ENCODE measurements at places on chromosomes 3 and 15.
A peak's percentile ranks its signal among the peaks of the same experiment; 100 is the strongest.

DNA sequence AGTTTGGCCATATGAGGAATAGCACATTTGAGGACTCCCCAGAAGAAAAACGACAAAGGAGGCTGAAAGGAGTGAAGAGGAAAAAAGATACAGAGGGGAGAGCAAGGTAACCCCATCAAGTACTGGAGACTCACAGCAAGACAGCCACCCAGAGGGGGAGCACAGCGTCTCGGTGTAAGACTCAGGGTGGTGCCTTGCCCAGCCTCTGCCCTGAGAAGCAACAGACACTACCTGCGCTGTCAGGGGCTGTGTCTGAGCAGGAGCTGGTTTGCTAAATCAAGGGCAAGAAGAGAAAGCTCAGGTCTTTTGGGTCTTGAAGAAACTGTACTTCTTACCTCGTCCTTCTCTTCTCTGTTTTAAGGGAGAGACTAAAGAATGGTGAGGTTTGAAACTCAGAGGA, 27.9 kb downstream of the FBXO45 start:
- DNase-seq = no peak

DNA sequence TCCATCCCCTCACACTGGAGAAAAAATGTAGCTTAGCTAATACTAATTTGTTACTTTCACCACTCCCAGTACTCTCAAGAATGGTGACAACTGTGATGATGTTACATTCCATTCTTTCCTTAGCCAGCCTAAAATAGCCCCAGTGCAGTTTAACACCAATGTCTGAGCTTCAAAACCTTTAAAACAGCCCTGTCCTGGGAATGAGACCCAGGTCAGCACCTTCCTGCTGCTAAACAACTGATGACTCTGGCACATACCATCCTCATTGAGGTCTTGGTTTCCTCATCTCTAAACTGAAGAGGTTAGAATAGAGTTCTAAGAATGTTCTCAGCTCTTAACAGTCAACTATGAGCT, 3.8 kb downstream of the SCAMP2 start:
- DNase-seq = no peak

GRCh38 chr3:36736301-36736700, 28.1 kb downstream of the DCLK3 start:
- DNase-seq = no peak

GRCh38 chr3:159390656-159391212, 588.9 kb downstream of the MFSD1 start:
- no peak for DNase-seq

GRCh38 chr3:101102678-101103296, 109.6 kb upstream of the ABI3BP start:
- DNase-seq = no peak

DNA sequence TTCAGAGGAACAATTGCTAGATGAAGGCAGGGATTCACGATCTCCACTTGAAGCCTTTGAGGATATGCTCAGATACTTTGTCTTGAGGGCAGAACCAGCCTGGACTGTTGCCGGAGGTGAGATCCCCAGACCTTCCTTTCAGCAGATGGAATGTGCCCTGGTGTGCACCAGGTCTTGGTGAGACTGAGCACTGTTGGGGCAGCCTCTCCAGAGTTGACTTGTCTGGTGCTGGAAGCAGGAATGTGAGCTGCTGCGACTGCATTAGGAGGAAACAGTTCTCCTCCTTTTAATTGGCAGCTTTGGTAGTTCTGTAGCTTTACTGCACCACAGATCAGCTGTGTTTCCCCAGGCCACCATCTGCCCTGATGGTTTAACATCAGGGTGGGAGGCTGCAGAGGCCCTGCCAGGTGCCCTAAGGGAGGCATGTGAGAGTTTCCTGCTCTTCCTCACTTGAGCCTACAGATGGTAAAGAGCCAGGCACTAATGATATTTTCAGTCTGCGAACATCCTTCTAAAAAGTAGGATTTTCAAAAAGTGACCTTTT, 58.5 kb downstream of the CTDSPL start:
- no peak for DNase-seq

DNA sequence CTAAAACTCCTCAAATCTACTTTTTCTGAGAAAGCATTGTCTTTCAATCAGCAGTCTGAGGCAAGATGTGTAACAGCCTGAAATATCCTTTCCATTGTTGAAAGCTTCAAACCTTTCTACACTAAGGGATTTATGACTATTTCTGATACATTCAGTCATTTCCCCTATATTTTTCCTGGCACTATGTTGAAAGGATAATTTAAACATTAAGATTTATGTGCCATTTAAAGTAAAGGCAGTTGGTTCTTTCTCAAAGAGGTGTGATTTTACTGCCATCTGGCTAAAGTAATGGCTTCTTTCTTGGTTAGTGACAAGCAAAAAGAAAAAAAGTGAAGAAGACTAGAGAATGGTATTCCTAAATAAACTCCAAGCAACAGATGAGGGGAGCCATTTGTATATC, 249.6 kb upstream of the COL8A1 start:
- no peak for DNase-seq

- no peak for DNase-seq
Measured at GRCh38 chr3:184295771-184296170, 3.3 kb upstream of the PSMD2 start.

DNA sequence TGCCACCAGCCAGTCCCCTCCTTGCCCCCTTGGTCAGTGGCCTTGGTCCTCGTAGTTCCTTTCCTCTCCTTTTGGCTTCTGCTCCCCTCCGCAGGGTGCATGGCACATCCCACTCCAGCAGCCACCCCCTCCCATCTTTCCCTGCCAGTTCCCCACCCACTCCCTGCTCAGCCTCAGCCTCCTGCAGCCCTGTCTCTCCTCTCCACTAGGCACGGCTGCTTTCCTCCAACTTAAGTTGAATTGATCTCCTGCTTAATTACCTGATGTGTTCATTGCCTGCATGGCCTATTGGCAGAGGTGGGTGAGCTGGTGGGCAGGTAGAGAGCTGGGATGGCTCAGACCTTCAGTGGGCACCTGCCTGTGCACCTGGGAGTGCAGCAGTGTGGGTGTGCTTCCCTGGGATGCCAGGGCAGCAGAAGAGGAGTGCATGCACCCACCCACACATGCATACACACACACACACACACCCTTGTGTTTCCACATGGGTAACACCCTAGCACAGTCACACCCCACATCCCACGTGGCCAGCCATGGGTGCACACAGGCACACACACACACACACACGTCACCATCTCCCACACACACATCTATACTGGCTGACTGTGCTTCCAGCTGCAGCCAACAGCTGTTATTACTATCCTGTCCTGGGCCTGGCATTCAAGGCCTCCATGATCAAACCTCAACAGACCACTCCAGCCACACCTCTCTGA, 30.9 kb downstream of the C3orf18 start:
- no peak for DNase-seq

DNA sequence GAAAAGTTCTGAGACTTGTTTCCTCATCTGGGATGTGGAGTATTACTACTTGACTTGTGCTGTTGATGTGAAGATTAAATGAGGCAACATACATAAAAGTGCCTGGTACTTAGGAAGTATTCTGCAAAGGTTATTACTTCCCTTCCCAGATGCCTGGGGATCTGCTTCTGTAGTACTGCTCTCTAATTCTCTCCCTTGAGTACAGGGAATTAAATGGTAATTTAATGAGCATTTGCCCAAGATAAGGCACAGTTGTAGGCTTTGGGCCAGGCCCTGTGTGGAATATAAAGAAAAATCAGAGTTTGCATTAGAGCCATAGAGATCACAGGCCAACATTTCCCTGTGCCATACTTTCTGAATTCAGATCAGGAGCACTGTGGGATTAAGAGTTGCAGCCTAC, 84.4 kb downstream of the LARS2 start:
- DNase-seq = no peak

GRCh38 chr15:75544359-75544758, 34.8 kb downstream of the PTPN9 start:
- DNase-seq = no peak

- DNase-seq = no peak
Measured at GRCh38 chr15:80674245-80674614, 20.9 kb upstream of the ABHD17C start.

DNA sequence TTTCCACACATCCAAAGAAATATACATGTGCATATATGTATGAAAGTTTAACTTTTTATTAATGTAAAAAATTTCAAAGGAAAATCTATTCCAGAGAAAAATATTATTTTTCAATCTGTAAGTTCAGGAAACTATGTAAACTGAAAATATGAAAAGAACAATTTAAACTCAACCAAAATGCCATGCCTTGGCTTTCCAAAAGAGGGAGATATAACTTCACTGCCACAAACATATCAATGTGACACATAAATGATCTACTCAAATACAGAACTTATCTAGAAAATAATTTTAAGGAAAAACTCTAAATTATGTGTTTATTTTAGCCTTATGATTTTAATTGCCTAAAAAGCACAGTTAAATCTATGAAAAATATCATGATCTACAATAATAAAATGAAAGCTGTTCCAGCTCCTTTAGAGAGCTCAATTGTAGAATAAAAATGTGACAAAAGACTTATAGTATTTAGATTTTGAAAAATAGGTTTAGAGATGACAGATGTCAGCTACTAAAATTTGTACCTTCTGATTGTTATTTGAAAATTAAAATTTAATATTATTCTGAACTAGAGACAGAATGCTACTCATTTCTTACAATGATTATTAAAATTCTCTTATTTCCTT, 94.8 kb downstream of the GBE1 start:
- DNase-seq = no peak

- DNase-seq = no peak
Measured at GRCh38 chr15:67114846-67115585, 49.6 kb downstream of the SMAD3 start.

DNA sequence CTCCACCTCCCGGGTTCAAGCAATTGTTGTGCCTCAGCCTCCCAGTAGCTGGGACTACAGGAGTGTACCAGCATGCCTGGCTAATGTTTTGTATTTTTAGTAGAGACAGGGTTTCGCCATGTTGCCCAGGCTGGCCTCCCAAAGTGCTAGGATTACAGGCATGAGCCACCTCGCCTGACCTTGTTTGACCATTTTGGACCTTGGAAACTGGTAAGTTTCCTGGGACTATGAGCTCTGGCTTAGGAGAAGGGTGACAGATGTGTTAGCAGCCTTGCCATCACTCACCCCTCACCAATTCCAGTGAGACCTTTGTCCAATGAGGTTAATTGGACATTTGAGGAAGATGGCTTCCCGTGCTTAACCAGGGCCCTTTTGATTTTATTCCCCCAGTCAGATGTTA, 19.9 kb downstream of the DNASE1L3 start:
- no peak for DNase-seq

DNA sequence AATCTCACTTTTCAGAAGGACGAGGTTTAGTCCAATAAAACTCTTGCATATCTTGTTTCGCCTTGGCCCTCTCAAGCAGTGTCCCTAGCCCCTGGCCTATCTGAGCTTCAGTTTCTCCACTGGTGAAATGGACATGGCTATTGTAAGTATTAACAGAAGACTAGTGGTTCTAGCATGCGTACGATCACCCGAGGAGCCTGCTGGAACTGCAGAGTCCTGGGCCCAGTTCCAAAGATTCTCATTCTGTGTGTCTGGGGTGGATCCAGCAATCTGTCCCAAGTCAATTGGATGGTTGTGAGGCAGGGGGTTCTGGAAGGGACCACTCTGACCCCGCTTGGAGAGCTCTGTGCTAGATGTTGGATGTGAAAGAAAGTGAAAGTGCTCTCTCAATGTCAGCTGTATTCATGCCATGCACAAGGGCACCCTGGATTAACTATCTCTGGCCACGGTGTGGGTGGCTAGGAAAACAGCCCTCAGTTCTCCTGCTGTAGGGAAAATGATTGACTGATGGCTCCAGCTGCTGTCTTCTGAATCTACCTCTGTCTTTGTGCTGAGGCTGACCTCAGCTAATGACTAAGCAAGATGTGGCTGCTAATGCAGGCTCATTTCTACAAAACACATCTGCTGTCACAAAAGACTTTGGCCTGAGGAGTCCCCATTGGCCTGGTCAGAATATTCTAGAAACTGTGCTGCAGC, 1.9 kb upstream of the PLA1A start:
- no peak for DNase-seq

- DNase-seq = no peak
Measured at GRCh38 chr3:62521464-62522105, 148.2 kb upstream of the FEZF2 start.

GRCh38 chr3:158953131-158953530, 151.3 kb downstream of the MFSD1 start:
- no peak for DNase-seq

- no peak for DNase-seq
Measured at GRCh38 chr3:38168151-38169026, 3.1 kb downstream of the OXSR1 start.

DNA sequence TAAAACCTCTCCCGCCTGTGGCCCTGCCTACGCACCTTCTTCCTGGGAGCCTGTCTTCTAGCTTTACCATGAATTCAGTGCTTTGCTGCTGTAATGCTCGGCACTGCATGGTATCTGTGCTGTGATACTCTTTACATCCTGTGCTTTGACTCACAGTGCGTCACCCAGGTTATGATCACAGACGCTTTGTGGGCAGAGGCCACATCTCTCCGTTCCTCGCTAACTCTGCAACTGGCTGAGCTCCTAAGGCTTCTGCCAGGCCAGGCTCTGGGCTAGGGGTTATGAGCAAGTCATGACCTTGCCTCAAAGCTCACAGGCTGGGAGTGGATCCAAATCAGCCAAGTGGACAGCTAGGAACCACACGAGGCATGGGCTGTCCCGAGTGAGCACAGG, 23.2 kb downstream of the SPTBN5 start:
- peak; percentile 34 for DNase-seq

- no peak for DNase-seq
Measured at GRCh38 chr3:158839966-158840365, 38.1 kb downstream of the MFSD1 start.

DNA sequence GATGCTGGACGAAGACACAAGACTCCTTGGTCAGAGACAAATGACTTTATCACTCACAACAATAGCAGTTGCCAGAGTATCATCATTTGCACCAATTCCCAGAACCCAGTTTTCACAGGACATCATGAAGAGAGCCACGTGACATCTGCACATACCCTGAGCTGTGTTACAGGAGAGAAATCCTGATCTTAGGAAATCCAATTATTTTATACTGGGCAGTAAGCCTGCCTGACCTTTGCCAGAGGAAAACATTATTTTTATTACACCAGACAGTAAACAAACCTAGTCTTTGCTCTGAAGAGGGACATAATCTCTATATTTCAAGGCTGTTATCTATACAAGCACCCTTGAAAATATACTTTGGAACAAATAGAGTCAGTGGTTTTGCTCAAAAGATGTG, 77.4 kb downstream of the ZBBX start:
- DNase-seq = no peak

DNA sequence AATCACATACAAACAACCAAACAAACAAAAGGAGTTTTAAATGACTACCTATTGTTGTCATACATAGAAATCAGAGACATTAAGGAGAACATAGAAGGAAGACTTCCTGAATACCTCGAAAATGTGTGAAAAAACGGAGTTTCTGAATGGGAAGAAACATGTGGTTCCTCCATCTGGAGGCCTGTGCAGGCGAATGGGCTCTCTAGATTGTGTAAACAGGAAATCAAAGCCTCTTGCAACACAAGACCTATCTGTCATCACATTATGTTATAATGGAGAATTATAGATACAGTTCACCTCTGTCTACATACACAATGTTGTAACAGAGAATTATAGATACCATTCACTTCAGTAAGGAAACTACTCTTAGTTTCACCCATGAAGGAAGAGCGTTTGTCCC, 44.1 kb downstream of the RUBCN start:
- no peak for DNase-seq

- no peak for DNase-seq
Measured at GRCh38 chr3:187183210-187183862, 13.9 kb upstream of the RTP1 start.
